ENCODE measurements at places on chromosomes 7 and 10.

DNA sequence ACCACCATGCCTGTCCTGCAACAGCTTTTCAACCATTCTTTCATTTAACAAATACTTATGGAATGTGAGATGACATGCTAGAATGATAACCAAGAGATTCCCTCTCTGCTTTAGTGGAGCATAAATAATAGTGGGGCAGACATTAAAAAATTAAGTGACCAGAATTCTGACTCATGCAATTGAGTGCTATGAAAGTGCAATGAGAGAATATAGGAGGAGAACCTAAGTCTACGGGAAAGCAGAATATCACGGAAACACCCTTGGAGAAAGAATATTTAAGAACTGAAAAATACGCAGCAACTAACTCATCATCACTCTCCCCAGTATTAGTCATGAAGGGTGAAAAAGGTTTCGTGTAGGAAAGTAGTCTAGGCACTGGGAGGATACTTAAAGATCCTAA, 7.1 kb downstream of the KIF5B start:
- no peak for DNase-seq

- no peak for DNase-seq
Observed at GRCh38 chr10:35533565-35533964, 71.6 kb upstream of the GJD4 start.

- DNase-seq = peak; percentile 99
Observed at GRCh38 chr7:129054438-129055293, at the start of gene TNPO3. Gene TNPO3 (minus strand): TSS chr7:129055111. CDS start chr7:129054770, 341 bp downstream.

GRCh38 chr10:17228091-17229015, at the start of gene VIM:
Gene VIM (plus strand): TSS chr10:17228241. CDS start chr10:17229423, 1,182 bp downstream.
- DNase-seq = peak; percentile 65

GRCh38 chr7:140448781-140449480, 30.4 kb downstream of the MKRN1 start:
- no peak for DNase-seq

DNA sequence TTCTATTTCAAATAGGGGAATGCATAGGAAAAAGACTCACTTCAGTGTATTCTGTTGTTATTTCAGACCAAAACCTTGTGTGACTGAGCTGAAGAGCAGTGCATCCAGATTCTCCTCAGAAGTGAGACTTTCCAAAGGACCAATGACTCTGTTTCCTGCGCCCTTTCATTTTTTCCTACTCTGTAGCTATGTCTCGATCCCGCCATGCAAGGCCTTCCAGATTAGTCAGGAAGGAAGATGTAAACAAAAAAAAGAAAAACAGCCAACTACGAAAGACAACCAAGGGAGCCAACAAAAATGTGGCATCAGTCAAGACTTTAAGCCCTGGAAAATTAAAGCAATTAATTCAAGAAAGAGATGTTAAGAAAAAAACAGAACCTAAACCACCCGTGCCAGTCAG, 12.0 kb downstream of the TET1 start:
- DNase-seq = no peak

DNA sequence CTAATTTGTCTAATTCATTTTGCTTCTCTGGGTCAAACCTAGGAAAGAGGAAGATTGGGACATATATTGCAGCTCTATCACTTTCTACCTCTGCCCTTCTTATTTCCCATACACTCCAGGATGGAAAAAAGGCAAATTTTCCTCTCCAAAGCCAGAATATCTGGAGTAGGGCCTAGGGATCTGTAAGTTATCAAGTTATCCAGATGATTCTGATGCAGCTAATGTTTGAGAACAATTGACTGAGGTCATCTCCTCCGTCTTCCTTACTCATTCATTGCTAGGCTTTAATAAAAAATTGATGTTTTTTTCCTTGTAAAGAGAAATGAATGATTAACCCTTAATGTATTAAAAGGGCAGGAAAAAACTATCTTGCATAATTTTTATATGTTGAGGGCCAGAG, 211.9 kb upstream of the GLI3 start:
- DNase-seq = no peak

GRCh38 chr10:18306031-18306430, 165.8 kb downstream of the CACNB2 start:
- DNase-seq = no peak

DNA sequence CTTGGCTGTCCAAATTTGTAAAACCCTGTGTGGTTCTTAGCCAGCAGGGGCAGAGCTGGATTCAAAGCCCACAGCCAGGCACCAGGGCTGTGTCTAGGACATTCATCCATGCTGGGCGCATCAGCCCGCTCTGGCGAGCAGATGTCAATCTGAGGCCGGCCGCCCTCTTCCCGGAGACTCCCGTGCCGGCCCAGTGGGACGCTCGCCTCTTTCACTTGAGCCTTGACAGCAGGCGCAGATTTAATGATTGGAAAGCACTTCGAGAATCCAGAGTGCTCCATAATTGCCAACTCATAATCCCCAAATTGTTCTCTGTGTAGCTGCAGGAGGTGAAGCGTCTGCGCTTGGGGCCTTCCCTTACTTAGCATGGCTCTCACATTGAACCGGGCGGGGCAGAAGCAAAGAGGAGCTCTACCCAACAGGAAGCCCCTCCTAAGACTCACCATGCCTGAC, 36.7 kb downstream of the SLIT1 start:
- DNase-seq = no peak

- peak; percentile 65 for DNase-seq
Observed at GRCh38 chr7:83429493-83429892, 219.4 kb downstream of the SEMA3E start.

DNA sequence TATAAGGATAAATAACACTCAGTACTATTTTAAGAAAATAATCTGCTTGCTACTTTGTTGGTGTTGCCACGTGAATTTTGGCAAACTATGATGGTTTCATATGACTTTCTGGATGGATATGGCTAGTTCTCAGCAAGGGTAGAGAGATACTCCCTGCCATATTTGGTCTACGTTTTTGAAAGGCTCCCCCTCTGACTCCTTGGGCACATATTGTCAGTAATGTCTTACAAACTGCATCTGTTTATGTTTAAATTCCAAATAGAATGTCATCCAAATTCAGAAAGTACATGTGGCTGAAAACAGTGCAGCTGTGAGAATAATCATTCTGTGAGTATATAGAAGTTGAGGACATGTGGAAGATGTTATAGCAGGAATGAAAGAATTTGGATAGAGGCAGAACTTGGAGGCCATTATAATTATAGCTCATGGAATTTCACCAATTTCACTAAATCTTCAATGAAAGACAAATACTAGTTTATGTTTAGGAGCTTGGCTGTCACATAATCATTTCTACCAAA, 107.8 kb downstream of the SRI start:
- no peak for DNase-seq

DNA sequence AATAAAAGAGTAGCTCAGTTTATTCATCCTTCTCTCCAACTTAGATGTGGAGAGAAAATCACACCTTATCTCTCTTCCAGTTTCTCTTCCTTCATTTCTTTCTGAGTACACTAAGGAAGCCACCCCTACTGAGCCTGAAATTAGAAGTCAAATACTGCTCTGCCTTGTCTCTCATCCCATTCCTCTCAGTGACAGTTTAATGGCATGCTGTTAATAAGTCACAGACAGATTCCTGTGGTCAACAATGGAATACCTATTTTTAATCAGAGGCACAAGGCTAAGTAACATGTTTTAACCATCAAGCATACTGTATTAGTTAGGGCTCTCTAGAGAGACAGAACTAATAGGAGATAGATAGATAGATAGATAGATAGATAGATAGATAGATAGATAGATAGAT, 253.2 kb downstream of the HTR7 start:
- DNase-seq = no peak

- no peak for DNase-seq
Observed at GRCh38 chr7:105782391-105783042, 93.9 kb downstream of the ATXN7L1 start.

- no peak for DNase-seq
Observed at GRCh38 chr10:53358536-53358935, 586.0 kb upstream of the MBL2 start.

- no peak for DNase-seq
Observed at GRCh38 chr7:72465521-72465920, 53.4 kb upstream of the CALN1 start.

Data from DMS53 (cell line).